H54 (cell line): ENCODE measurements at places on chromosomes 3 and 15.

GRCh38 chr3:146929696-146930095, 324.6 kb upstream of the PLSCR5 start:
- no peak for DNase-seq

DNA sequence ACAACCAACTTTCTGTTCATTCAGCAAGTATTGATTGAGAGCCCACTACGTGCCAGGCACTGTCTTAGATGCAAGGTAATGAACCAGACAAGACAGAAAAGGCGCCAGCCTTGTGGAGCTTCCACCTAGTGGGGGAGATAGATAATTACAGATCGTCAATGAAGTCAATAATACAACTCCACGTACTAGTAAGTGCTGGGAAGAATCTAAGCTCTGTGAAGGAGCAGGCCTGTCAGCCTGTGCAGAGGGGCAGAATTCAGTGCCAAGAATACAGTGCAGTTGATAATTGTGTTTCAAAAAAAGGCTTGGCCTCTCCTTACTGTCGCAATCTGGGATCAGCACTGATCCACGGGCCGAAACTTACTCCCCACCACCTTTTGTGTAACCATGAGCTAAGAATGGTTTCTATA, 186.3 kb downstream of the FEZF2 start:
- DNase-seq, result no peak

GRCh38 chr3:101142160-101142559, 148.9 kb upstream of the ABI3BP start:
- no peak for DNase-seq

DNA sequence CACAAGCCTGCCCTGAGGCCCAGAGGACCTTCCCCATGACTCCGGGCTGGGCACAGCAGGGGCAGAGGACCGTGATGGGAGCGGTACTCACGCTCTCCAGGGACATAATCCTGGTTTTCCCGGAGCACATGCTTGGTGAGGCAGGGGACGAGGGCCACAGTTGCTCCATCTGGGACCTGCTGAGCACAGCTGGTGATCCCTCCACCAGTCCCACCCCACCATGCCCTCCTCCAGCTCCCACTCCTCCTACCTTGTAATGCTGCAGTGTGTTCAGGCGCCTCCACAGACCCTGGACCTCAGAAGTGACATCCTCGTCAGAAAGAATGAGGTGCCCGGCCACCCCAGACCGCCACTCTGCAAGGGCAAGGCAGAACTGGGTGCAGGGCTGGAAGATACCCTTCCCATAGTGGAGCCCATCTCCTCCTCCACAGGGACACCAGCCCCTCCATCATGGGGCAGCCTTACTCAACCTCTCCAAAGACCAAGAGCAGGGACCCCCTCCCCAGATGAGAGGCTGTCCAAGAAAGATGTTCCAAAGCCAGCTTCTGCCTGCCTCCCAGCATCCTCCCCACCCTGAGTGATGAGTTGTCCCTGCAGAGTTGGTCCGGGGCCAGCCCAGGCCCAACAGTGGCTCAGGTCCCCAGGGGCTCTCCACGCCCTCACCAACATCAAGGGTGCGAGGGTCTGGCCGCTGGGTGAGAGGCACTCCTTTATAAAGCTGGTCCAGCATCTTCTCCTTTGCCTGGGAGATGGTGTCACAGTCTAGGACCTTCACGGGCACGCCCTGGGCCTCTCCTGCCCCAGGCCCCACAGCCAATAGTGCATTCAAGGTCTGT, 19.5 kb downstream of the PLXNB1 start:
- DNase-seq, result no peak

- DNase-seq, result no peak
Observed at GRCh38 chr3:14819671-14820070, 909 bp downstream of the FGD5 start.

DNA sequence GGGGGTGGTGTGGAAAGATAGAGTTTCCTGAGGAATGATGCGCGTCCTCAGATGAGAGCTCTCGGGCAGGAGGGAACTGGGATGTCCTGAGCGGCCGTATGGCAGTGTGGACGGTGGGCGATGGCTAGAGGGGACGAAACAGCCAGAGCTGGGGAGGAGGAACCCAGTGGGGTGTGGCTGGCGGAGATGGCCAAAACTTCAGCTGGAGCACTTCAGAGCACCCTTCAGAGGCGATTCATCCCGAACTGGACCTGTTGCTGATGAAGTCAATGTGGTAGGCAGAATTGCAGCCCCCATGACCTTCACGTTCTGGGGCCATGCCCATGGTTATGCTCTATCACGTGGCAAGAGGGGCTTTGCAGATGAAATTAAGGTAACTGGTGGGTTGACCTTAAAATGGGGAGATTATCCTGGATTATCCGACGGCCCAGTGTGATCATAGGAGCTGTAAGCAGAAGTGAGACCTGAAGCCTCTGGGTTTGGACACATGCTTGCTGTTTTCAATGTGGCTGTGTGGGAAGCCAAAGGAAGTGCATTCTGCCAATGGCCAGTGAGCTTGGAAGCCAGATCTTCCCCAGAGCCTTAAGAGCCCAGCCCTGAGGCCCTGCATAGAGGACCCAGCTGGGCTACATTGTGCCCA, 52.3 kb downstream of the ATP1B3 start:
- DNase-seq, result no peak

DNA sequence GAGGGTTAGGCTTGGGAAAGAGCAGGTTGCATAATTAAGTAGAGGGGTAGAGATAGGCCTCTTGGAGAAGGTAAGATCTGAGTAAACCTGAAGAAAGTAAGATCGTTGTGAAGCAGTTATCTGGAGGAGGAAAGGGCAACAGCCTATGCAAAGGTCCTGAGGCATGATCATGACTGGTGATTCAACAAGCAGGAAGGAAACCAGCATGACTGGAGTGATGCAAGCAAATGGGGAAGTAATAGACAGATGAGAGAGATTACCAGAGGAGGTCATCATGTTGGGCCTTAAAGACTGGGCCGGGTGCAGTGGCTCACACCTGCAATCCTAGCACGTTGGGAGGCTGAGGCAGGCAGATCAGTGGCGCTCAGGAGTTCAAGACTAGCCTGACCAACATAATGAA, 360.2 kb downstream of the EPHB1 start:
- DNase-seq, result no peak

- DNase-seq, result no peak
Observed at GRCh38 chr3:159643406-159643805, 345.2 kb upstream of the IL12A start.

- DNase-seq, result no peak
Observed at GRCh38 chr3:122410639-122411038, 5.2 kb downstream of the WDR5B start.

GRCh38 chr3:131630807-131631206, 128.0 kb upstream of the MRPL3 start:
- no peak for DNase-seq

- DNase-seq, result no peak
Observed at GRCh38 chr3:118990823-118991560, 43.7 kb downstream of the IGSF11 start.

DNA sequence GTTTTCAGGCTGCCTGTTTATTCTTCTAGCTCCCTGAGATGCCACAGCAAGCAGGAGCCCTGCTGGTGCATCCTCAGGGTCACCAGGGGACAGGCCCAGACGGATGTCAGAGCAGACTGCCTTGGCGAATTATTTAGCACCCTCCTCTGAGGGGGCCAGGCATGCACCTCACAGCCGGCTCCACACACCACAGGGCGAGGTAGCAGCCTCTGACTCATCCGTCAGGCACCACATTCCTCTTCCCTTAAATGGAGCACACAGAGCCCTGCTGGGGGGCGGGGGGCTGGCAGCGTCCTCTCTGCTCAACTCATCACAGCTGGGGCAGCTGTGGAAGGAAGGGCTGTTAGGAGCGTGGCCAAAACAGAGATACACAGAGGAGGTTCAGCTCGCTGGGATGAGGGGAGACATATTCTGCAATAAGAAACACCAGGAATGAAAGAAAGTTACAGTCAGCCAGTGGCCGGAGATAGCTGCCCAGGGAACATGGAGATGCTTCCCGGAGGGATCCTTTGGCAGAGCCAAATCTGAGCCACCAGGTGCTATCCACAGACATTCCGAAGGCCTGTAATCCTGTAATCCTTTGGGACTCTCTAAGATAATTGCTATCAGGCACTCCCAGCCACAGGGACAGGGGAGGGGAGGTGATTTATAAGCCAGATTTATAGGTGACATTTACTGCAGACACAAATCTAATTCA, 13.9 kb upstream of the PRICKLE2 start:
- DNase-seq, result peak; percentile 79

DNA sequence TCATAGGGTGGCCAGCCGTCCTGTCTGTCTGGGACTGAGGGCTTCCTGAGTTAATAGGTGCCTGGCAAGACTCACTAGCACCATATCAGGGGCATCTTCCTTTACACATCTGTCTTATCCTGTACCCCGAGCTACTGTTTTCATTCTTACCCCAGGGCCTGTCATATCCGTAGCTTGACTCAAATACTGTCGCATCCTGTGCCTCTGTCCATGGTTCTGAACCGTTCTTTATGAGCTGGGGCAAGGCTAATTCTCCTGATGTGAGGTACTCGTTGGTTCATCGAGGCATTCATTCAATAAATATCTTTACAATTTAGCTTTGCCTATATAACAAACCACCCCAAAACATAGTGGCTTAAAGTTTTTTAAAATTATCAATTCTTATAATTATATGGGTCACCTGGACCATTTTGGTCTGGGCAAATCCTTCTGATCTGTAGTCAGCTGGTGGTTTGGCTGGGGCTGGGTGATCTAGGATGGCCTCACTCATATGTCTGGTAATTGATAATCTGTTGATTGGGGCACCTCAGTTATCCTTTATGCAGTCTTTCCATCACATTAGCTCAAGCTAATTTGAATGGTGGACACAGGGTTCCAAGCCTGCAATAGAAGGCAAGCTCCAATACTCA, 121.2 kb downstream of the TLE3 start:
- DNase-seq, result no peak

- DNase-seq, result no peak
Observed at GRCh38 chr15:65518633-65519285, 1.3 kb upstream of the DPP8 start.

- no peak for DNase-seq
Observed at GRCh38 chr3:25481386-25481785, 53.3 kb downstream of the RARB start.
